Activated CD4-positive, alpha-beta T cell treated with anti-CD3 and anti-CD28 coated beads for 48 hours (primary cell): ENCODE measurements at places on chromosomes 2 and 18.
A peak's percentile ranks its signal among the peaks of the same experiment; 100 is the strongest.

DNA sequence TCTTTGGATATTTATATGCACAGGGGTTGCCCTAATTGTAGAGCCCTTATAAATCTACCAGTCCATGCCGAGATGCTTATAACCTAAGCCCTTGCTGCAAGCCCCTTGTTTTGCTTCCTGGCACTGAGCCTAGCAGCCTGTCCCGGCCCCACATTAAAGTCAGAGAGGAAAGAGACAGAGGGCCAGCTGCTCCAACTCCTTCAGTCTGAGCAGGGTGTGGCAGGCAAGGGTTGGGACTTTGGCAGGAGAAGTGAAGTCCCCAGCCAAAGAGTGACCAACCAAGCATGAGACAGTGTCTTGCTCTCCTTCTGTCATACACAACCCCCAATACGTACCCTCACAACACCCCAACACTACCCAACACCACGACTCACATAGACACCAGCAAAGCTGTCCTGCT lies 54.7 kb upstream of the FZD7 start:
- DNase-seq: no peak

DNA sequence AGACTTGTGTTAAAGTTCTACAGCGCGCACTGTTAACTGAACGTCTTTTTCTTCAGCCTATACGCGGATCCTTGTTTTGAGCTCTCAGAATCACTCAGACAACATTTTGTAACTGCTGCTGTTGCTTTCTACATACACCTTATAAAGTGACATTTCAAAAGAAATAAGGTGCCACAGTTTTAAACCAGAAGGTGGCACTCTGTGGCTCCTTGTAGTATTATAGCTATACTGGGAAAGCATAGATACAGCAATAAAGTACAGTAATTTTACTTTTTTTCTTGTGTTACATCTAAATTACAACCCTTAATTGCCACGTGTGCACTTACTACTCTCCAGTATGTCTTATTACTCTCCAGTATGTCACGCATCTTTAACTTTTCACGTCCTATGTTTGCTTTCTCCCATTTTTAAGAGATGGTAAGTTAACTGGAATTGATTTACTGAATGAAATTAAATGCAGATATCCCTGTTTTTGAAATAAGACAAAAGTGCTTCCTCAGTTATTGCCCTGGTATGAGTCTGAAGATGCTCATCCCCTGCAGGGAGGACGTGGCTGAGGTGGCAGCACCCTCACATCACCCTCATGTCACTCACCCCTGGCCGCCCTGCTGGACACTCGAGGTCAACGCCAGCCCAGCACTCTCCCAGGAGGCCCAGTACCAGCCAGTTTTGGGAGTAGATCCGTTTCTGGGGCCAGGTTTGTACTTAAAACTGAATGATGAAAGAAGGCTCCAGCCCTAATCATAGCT lies 37.8 kb downstream of the GORASP2 start:
- peak; percentile 33 for DNase-seq

GRCh38 chr18:39596221-39596620 lies 2030.6 kb upstream of the CELF4 start:
- DNase-seq: no peak

GRCh38 chr2:1750933-1751766 lies 6.8 kb upstream of the PXDN start:
- peak; percentile 68 for DNase-seq

- peak; percentile 52 for DNase-seq
These were observed 814 bp downstream of the FZD7 start for GRCh38 chr2:202034249-202035088.

DNA sequence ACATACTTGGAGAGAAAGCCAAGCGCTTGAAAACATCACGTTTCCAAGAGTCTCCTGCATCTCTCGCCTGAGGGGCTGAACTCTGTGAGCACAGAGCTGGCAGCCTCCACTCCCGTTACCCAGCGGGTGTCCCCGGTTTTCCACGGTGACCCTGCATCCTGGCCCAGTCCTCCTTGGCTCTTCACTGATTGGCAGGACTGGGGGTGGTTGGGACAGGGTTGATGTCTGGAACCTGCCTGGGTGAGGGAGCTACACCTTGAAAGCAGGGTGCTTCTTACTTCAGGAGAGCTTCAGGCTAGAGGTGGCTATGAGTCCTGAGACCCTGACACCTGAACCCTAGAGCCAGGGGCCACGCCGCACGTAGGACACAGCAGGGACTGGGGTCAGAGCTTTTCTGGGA lies 234.1 kb downstream of the DYSF start:
- DNase-seq: no peak

GRCh38 chr18:29841631-29842030 lies 1200.9 kb downstream of the DSC3 start:
- no peak for DNase-seq

DNA sequence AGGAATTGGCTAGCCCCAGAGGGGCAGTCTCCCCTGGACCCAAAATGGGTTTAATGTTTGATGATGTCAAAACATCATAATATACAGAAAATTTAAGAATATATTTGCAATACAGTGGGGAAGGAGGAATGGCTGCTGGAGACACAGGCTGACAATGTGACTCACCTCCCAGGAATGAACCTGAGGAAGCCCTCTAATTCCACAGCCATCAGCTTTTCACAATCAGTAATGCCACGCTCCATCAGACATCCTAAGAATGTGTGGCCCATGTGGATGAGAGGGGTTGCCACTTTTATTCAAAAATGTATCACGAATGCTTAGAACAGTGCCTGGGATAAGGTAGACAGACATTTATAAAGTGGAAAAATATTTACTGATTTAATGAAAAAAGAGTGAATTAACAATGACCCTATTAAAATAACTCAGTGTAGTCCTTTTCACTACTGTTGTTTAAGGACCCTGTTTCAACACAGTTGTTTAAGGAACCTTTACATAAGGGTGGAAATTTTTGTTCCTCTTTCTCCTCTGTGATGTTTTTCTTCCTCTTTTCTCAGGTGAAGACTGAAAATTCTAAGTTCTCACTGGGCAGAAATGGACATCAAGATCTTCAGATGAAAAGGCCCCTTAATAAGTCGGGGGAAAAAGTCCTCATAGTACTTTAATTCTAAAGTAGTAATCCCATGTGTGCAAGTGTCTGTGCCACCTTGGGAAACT lies 17.5 kb upstream of the TMEM163 start:
- DNase-seq: no peak

- DNase-seq: no peak
These were observed 53.7 kb downstream of the HS1BP3 start for GRCh38 chr2:20596973-20597859.

DNA sequence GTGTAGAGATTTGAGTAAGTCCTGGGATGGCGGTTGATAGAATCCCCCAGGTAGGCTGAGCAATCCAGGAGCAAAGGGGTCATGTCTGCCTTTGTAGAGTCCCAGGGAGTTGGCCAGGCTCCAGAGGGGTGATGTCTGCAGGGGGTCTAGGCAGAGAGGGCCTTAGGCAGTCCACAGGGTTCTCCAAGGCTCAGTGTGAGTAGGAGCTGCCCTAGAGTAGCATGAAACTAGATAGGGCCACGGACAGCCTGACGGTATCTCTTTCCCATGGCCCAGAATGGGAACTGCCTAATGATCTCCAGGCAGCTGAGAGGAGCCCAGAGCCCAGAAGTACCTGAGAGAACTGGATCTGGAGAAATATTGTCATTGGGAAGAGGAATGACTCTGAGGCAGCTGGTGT lies 9.0 kb upstream of the FAM136A start:
- no peak for DNase-seq

DNA sequence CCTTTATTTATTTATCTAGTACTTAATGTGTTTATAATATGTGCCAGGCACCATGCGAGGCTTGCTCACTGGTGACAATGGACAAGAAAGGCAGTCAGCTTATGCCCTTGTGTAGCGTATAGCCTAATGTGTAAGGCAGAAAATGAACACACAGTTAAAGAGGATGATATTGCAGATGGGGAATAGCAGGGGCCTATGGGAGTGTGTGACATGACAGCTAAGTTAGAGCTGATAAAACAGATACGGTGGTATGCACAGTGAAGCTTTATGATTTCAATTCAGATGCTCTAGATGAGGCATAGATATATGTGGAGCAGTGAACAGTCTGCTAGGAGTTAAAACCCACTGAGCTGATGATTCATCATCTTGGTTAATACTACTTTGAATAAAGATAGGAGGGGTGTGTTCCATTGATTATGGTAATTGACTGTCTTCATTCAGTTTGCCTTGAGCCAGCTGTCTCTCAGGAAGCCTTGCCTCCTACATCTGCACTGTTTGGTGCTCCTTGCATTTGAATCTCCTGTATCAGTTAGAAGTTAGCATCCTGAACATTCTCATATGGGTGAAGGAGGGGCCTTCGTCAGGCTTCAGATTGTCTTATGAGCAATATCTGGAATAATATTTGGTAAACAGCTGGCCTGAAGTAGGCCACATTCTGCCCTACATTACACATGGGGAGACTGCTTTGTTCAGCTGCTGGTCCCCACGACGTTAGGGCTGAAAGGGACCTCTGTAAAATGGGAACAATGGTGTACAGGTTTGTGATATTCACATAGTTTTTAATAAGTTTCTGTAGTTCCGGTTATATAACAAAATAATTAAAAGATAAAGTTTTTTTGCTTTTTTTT lies 13.2 kb downstream of the MAP4K4 start:
- DNase-seq: no peak

DNA sequence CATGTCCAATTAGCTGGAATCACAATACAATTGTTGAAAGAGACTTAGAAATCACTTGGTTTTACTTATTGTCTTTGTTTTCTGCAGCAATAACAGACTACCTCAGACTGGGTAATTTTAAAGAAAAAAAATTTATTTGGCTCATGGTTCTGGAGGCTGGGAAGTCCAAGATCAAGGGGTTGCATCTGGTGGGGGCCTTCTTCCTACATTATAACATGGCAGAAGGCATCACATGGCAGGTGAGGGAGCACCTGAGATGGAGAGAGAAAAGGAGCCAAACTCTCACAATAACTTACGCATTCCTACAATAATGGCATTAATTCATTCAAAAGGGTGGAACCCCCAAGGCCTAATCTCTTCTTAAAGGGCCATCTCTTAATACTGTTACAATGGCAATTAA lies 37.5 kb upstream of the KLHL14 start:
- no peak for DNase-seq

DNA sequence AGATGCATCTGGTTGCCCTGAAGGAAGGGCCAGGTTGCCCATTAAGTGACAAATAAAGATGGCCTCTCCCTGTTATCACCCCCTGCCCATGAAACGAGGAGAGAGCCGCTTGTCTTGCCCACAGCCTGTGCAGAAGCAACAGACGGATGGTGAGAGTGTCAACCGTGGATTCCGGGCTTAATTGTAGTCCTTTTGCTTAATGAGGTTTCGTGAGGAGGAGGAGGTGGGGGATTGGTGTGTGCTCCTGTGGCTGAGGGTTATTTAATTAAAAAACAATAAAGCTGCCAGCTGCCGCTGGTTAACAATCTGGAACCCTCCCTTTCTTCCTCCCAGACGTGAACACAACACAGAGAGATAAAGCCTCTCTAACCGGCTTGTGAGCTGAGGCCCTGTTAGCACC lies 188.0 kb upstream of the PARD3B start:
- no peak for DNase-seq

- no peak for DNase-seq
These were observed 387.3 kb downstream of the PLCL1 start for GRCh38 chr2:198191651-198192050.

- no peak for DNase-seq
These were observed 536 bp downstream of the ELP2 start for GRCh38 chr18:36130039-36130831.

DNA sequence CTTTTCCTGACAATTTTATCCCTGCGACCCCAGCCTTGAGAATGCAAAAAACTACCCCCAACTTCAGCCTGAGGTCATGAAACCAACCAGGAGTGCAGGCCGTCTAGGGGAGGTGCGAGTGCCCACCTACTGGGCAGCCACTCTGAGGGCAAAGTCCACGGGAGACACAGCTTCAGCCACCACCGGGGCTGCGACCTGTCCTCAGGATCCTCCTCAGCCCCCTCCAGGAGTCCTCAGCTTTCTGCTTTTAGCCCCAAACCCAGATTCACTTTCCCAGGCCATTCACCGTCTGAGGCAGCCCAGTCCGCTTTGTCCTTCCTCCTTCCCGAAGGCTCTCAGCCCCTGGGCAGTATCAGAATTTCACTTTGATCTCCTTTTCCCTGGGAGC lies 210.2 kb upstream of the TNP1 start:
- no peak for DNase-seq

GRCh38 chr2:169806586-169806985 lies 7.9 kb downstream of the SSB start:
- no peak for DNase-seq

- DNase-seq: no peak
These were observed 28.3 kb downstream of the PKP4 start for GRCh38 chr2:158484892-158485556.

DNA sequence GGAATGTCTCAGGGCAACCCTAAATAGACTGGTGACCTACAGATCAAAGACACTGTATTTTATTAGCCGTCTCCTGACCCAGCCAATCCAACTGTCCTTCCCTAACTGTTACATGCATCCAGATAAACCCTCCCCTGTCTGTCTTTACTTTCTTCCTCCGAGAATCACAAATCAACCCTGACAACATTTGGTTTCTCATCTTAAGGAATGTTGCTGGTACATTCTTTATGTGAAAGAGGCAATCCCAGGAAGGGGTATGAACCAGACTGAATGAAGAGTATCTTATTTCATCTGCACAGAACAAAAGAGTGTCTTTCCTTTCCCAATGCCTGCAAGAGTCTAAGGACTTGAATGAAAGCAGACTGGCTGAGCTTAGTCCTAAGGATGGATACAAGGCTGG lies 113.9 kb upstream of the LTBP1 start:
- no peak for DNase-seq

DNA sequence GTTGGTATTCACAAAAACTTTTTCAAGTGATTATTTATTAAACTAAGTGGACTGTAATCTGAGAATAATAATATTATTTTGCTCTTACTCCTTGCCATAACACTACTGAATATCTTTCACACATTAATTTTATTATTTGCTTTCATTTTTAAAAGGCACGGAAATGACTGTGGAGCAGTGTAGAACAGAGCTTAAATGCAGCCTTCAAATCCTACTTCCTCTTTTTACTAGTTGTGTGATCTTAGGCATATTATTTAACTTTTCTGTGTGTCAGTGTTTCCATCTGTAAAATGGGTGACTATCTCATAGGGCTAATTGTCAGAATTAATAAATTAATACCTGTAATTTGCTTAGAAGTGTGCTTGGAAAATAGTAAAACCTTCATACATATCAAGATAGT lies 55.5 kb upstream of the SLC8A1 start:
- DNase-seq: no peak

- DNase-seq: no peak
These were observed 4.5 kb downstream of the CERS6 start for GRCh38 chr2:168460571-168460970.

- no peak for DNase-seq
These were observed 18.3 kb downstream of the HS6ST1 start for GRCh38 chr2:128300151-128301020.

DNA sequence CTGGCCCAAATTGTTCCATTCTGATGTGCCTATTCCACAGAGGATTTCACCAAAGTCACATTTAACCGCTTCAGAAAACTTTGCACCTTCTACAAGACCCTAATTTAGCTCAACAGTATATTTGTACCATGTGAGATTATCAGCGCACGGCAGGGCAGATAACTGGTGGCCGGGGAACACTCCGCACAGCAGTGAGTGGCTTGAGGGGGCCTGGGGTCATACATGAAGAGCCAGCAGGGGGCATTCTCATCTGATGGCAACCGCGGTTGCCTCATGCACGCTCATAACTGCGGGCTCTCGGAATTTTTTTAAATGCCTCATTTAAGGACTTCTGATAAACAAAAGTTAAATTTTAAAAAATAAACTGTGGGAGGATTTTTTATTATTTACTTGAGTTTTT lies 84.1 kb downstream of the BIN1 start:
- DNase-seq: no peak

- DNase-seq: no peak
These were observed 6.9 kb downstream of the CD8A start for GRCh38 chr2:86783615-86784339.
